Stimulated activated CD4-positive, alpha-beta T cell treated with anti-CD3 and anti-CD28 coated beads, Interleukin-1b, Interleukin-23, amount 100 ng/mL, for 48 hours (primary cell): ENCODE measurements at places on chromosomes 12 and 14.

GRCh38 chr14:72591391-72591790 lies 302.5 kb downstream of the DPF3 start:
- DNase-seq: no peak

DNA sequence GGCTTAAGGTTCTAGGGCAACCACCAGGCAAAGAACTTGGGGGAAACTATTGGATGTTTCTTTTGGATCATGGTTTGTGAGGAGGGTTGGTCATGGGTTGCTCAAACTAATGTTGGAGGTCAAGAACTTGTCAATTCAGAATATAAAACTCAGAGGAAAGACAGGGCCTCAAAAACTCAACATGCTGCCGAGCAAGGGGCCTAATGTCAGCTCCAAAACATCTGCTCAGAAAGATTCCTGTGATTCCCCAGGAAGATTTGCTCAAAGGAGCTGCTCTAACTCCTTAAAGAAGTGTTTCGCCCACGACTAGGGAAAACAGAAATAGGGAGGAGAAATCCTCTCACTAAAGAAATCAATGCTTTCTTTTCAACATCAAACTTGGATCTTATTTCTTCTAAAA lies 3.7 kb upstream of the IGF1 start:
- DNase-seq: no peak

GRCh38 chr12:89848732-89849131 lies 140.1 kb upstream of the ATP2B1 start:
- DNase-seq: no peak

DNA sequence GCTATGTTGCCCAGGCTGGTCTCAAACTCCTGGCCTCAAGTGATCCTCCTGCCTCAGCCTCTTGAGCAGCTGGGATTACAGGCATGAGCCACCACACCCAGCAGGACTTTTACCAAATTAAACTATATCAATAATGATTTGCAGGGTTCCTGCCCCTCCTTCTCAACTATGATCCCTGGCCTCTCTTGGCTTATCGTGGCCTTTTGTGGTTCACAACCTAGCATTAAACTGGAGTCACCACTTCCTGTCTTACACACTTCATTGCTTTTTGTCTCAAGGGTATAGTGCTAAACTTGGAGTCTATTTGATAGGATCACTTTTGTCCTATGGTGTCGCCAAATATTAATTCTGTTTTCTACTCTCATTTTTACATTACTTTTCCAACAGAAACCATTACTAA lies 64.5 kb downstream of the SEC23A start:
- no peak for DNase-seq
